Activated CD4-positive, alpha-beta T cell treated with anti-CD3 and anti-CD28 coated beads, Interleukin-2, amount 10 ng/mL, durations not matched to agents 7 days and 5 days (primary cell): ENCODE measurements at places on chromosomes 12 and 14. TPM values are rescaled to one million over a fixed set of nuclear protein-coding genes. Genes with fewer than 3 reads are reported as not detected.

Gene SERPINA4
- not detected for total RNA-seq

Gene CLEC1B
- total RNA-seq = not detected

DNA sequence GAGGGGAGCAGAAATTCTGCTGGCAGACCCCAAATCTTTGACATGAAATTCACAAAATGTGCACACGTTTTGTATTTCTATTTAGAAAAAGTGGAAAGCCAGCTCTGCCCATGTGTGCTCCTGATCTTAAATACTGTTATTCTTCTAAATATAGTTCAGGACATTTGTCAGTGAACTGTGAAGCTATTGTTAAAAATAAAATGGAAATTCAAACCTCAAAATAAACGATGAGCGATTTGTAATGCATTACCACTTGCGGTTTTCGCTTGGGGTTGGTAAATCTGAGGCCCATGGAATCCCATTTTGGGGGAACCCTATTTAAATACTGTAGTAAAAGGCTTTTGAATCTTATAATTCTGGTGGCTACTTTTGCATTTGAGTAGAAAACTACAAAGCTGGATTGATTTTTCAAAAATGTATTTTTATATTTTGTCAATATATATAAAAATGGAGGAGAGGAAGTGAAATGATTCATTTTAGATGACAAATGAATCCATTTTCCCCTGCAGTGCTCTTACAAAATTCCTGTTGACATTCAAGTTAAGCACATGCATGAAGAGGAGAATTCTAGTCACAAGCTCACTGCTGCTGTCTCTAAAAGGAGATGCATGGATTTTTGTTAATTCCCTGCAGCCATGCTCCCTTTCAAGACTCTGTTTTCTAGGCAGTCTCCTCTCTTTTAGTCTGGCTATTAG lies 47.1 kb downstream of the FLRT2 start:
- no peaks in the 10 kb centered on the region for H3K4me1 ChIP-seq
- no peak overlapping the region for H3K27ac ChIP-seq
- no peaks in the 10 kb centered on the region for H3K27me3 ChIP-seq
- H3K4me3 ChIP-seq = no peak overlapping the region
- no peaks in the 10 kb centered on the region for H3K36me3 ChIP-seq
- no peak for DNase-seq

Gene DTX1
- 0.25 TPM for total RNA-seq

GRCh38 chr12:91852634-91853033 lies 293.0 kb downstream of the BTG1 start:
- no peak overlapping the region for H3K4me3 ChIP-seq
- no peaks in the 10 kb centered on the region for H3K36me3 ChIP-seq
- no peak overlapping the region for H3K27ac ChIP-seq

DNA sequence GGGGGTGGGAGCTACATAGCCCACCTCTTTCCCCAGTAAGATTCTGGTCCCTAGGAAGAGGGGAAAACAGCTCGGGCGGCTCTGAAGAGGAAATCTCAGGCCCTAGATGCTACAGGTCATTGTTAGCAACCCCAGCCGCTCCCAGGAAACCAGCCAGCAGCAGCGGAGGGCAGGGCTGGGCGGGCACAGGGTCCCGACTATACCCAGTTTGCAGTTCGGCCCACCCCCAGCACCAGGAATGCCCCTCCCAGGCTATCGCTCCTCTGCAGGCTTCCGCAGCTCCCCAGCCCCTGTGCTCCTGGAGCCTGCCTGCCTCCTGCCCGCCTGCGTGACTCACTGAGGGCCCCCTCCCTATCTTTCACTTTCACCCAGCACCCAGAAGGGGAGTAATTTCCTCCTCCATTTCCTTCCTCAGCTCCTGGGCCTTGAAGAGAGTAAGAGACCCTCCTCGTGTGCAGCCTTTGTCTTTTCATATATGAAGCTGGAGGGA lies 27.2 kb upstream of the PNMA1 start:
- H3K4me3 ChIP-seq = peak overlapping the region; percentile 82
- peaks cover 76% of the 10 kb centered on the region for H3K4me1 ChIP-seq
- DNase-seq = peak; percentile 81
- no peaks in the 10 kb centered on the region for H3K27me3 ChIP-seq
- H3K36me3 ChIP-seq = peaks cover 29% of the 10 kb centered on the region

DNA sequence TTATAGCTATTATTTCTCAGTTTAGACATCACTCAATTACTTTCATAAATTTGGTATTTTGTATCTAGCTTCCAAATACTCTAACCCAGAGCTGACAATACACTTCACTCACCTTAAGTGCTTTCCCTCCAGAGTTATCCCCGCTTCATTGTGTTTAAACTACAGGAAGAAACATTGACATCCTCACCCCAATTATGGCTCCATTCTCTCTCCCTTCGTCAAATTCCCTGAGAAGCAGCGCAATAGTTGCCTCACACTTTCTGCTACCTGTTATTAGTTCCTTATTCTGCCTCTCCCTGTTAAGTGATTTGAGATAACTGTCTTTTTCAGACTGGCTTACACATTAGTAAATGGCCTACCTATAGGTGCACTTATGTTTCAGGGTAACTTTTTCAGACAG lies 69.4 kb upstream of the AMIGO2 start:
- H3K27ac ChIP-seq = no peak overlapping the region
- peaks cover 37% of the 10 kb centered on the region for H3K36me3 ChIP-seq
- peaks cover 16% of the 10 kb centered on the region for H3K4me1 ChIP-seq
- H3K27me3 ChIP-seq = no peaks in the 10 kb centered on the region
- no peak overlapping the region for H3K4me3 ChIP-seq
- no peak for DNase-seq

Gene CD163
- not detected for total RNA-seq

DNA sequence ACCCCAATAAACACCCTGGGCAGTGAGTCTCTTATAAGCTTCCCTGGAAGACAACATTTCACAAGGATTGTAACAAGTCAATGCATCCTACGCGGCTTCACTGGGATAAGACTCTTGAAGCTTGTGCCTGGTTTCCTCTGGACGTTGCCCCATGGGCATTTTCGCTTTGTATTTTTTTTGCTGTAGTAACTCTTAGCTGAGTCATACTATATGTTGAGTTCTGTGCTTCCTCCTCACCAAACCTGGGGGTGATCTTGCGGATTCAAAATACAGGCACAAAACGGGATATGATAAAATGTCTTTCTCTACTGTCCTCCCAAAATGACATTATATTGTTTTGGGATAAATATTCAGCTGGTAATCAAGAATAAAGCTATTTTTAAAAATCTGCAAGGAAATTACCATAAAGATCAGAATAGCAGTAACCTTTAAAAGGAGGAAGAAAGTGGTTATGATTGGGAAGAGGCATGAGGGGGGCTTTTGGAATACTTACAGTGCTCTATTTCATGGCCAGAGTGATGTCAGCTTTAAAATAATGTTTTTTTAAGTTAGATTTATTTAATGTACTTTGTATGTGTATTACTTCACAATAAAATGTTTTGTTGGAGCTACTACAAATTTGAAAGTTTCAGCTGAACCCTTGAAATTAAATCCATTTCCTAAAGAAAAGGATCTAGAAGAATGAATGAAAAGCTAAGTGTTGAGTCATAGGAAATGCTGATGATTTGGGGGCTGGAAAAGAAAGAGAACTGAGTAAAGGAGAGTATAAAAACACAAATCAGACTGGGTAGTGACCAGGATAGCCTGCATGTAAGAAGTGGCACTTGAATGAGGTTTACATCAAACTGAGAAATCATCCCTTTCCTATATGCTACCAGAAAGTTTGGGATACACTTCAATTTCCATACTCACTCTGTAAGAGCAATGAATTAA lies 14.7 kb downstream of the BTBD7 start:
- peaks cover 12% of the 10 kb centered on the region for H3K4me1 ChIP-seq
- DNase-seq = no peak
- no peak overlapping the region for H3K4me3 ChIP-seq
- H3K36me3 ChIP-seq = peaks cover 13% of the 10 kb centered on the region
- no peak overlapping the region for H3K27ac ChIP-seq
- no peaks in the 10 kb centered on the region for H3K27me3 ChIP-seq

DNA sequence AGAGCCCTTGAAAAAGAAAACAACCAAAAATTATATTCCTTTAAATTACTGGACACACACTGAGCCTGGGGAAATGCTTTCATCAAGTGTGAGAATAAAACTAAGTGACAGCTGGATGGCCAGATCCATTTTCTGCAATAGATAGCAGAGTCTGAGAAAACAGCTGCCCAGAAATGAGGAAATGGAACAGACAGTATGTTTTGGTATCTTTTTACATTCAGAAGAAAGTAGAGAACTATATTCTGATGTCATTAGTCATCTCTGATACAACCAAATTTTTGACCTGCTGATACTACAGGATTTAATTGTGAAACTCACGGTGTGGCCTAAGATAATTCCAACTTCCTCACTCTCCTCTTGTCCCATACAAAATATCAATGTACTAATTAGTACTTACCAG lies 78.2 kb downstream of the HMGA2 start:
- H3K27me3 ChIP-seq = peaks cover 3% of the 10 kb centered on the region
- H3K4me1 ChIP-seq = no peaks in the 10 kb centered on the region
- no peak overlapping the region for H3K27ac ChIP-seq
- H3K36me3 ChIP-seq = no peaks in the 10 kb centered on the region

GRCh38 chr12:75635606-75636444 lies 124.4 kb upstream of the KRR1 start:
- H3K4me3 ChIP-seq = no peak overlapping the region
- H3K4me1 ChIP-seq = peaks cover 20% of the 10 kb centered on the region
- H3K27ac ChIP-seq = no peak overlapping the region
- H3K36me3 ChIP-seq = no peaks in the 10 kb centered on the region
- peak; percentile 10 for DNase-seq

Gene AVPR1A
- total RNA-seq = not detected

DNA sequence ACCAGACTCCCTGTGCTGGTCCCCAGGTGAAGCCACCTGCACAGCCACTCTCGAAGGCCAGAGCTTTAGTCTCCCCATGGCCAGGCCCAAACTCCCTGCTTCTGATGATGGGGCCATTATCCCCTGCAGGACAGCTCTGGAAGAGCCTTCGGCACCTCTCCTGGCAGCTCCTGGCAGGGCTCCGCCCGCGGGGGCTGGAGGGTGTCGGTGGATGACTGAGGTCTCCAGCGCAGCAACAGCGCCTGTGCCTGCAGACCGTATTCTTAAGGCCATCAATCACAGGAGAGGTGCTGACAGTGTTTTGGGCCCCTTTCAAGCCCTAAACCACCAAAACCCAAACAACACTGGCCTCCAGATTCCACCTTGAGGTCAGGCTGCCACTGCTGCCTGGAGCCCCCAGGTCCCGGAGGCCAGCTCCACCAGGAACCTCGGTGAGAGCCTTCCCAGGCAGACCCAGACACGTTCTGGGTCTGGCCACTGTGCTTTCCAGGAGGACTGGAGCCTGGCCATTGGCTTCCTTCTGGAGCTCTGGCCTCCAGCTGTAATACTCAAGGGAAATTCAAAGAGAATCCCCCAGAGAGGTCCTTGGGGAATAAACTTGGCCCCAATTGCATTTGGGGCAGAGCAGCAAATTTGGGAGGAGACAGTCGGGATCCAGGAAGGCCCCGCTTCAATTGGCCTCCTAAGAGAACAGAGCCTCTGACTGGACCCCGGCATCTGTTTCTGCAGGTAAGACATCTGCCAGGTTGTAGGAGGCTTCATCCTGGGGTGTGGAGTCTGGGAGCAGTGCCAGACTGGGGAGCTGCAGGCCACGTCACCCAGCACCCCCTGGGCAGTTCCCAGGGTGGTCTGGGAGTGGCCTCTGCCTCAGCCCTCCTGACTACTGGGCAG lies 210.6 kb upstream of the RTL1 start:
- no peaks in the 10 kb centered on the region for H3K36me3 ChIP-seq
- DNase-seq = no peak
- no peak overlapping the region for H3K27ac ChIP-seq
- H3K27me3 ChIP-seq = peaks cover 2% of the 10 kb centered on the region

DNA sequence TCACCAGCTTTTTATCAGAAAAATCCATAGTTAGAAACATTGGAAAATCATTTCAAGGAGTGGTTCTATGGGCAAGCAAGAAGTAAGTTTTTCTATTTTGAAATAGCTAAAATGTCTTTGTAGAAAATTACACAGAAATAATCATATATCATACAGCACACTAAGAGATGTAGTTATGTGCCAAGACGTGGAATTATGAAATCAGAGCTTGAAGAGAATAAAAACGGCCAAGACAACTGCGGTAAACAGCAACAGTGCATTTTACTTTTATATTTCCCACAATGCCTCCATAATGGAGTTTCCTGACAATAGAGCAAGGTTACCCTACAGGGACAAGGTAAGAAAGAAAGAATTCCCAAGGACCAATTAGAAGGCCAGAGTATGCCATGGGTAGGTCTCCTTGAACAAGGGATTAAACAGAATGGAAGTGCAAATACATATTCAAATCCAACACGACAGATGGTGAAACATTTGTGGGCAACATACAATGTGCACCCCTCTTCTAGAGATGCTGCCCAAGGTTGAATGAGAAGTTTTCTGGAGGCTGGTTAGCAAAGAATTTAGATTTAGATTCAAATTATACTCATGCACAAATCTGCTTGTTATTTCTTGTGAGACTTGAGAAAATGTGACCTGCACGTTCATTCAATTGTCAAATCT lies 76.1 kb upstream of the BTG1 start:
- H3K36me3 ChIP-seq = peaks cover 14% of the 10 kb centered on the region
- no peak overlapping the region for H3K4me3 ChIP-seq
- H3K27ac ChIP-seq = no peak overlapping the region

DNA sequence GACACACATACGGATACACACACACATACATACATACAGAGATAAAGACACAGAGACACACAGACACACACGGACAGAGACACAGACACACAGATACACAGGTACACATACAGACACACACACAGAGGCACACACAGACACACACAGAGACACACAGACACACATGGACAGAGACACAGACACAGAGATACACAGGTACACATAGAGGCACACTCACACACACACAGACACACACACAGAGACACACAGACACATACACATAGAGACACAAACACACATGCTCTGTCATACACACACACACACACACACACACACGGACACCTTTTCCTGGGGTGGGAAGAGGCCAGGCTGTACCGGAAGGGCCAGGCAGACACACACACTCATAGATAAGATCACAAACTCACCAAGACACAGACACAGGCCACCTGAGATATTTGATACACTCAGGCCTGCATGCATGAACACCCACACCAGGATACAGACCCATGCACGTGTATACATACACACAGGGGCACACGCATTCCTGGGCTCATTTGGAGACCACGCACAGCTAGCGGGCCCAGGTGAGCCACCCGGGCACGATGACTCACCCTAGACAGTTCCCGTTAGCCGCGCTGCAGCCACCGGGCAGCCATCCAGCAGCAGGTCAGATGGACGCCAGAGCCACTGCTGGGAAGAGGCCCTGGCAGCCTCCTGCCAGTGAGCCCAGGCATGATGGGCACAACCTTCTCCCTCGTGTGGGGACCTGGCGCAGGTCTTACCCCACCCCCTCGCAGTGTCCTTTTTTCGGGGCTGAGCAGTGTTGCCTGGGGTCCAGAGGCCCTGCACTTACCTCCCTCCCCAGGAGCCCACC lies 1.8 kb upstream of the AHNAK2 start:
- H3K4me1 ChIP-seq = peaks cover 24% of the 10 kb centered on the region
- peaks cover 2% of the 10 kb centered on the region for H3K36me3 ChIP-seq
- no peak for DNase-seq

- H3K36me3 ChIP-seq = no peaks in the 10 kb centered on the region
- peaks cover 24% of the 10 kb centered on the region for H3K4me1 ChIP-seq
- peaks cover 18% of the 10 kb centered on the region for H3K27me3 ChIP-seq
- H3K27ac ChIP-seq = no peak overlapping the region
- no peak for DNase-seq
Observed at GRCh38 chr14:23307146-23307530, 505 bp downstream of the BCL2L2 start.
